Transverse colon (tissue), 4 donors: ENCODE measurements at places on chromosomes 5 and 9. TPM values are rescaled to one million over a fixed set of nuclear protein-coding genes. Genes with fewer than 3 reads are reported as not detected.
A peak's percentile ranks its signal among the peaks of the same experiment; 100 is the strongest.

DNA sequence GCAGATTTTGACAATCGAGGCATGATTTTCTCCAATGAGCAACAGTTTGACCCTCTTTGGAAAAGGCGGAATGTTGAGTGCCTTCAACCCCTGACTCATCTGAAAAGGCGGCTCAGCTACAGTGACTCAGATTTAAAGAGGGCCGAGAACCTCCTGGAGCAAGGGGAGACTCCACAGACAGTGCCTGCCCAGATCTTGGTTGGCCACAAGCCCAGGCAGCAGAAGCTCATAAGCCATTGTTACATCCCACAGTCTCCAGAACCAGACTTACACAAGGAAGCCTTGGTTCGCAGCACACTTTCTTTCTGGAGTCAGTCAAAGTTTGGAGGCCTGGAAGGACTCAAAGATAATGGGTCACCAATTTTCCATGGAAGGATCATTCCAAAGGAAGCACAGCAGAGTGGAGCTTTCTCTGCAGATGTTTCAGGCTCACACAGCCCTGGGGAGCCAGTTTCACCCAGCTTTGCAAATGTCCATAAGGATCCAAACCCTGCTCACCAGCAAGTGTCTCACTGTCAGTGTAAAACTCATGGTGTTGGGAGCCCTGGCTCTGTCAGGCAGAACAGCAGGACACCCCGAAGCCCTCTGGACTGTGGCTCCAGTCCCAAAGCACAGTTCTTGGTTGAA, 13.6 kb downstream of the PTPDC1 start:
- no peak overlapping the region for H3K27ac ChIP-seq
- no peaks in the 10 kb centered on the region for H3K36me3 ChIP-seq

DNA sequence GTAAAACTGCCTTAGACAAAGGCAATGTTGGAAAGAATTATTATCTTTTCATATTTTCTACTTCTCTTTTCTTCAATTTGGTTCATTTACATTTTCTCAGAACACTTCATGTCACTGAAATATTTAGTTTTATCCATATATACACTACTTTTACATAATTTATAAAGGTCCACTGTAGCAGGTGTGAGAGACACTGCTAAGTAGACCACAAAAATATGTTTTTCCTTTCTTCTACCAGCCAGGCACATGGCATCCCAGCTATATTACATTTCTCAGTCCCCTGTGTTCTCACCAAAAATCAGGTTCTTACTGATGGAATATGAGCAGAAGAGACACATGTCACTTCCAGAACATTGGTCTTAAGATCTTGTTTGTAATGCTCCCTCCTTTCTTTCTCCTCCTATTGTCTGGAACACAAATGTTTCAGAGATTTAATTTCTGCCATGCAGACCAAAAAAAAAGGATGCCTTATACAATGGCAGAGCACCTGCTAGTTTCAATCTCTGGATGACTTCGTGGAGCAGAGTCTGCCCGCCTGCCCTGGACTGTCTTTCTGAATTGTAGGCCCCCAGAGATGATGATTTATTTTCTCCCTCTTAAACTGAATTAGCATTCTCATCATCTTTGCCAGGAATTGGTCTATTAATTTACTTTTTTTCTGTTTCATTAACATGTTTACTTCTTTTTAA, 125.4 kb upstream of the ACOT12 start:
- no peaks in the 10 kb centered on the region for H3K36me3 ChIP-seq
- no peak overlapping the region for H3K4me3 ChIP-seq
- no peak overlapping the region for H3K27ac ChIP-seq
- no peaks in the 10 kb centered on the region for H3K27me3 ChIP-seq

GRCh38 chr5:120260651-120261050, 203.4 kb upstream of the PRR16 start:
- no peak overlapping the region for H3K4me3 ChIP-seq
- H3K4me1 ChIP-seq = no peaks in the 10 kb centered on the region
- H3K27me3 ChIP-seq = no peaks in the 10 kb centered on the region
- H3K27ac ChIP-seq = no peak overlapping the region

- no peaks in the 10 kb centered on the region for H3K4me1 ChIP-seq
- no peak for DNase-seq
- no peaks in the 10 kb centered on the region for H3K36me3 ChIP-seq
- no peak overlapping the region for H3K4me3 ChIP-seq
- no peaks in the 10 kb centered on the region for H3K27me3 ChIP-seq
Measured at GRCh38 chr5:132150565-132150964, 77.0 kb downstream of the CSF2 start.

Gene IRF1
- total RNA-seq = 76.0 TPM

Gene KLF4
- 332 TPM for total RNA-seq

- H3K27me3 ChIP-seq = no peaks in the 10 kb centered on the region
- no peaks in the 10 kb centered on the region for H3K4me1 ChIP-seq
- H3K27ac ChIP-seq = no peak overlapping the region
- no peak overlapping the region for H3K4me3 ChIP-seq
Measured at GRCh38 chr9:19699756-19700155, 89.1 kb downstream of the SLC24A2 start.

- no peak for DNase-seq
- no peaks in the 10 kb centered on the region for H3K27me3 ChIP-seq
- no peaks in the 10 kb centered on the region for H3K4me1 ChIP-seq
- H3K4me3 ChIP-seq = no peak overlapping the region
- H3K36me3 ChIP-seq = no peaks in the 10 kb centered on the region
Measured at GRCh38 chr5:56987171-56987570, 35.2 kb upstream of the MIER3 start.

Gene IL33
- 6.0 TPM for total RNA-seq

DNA sequence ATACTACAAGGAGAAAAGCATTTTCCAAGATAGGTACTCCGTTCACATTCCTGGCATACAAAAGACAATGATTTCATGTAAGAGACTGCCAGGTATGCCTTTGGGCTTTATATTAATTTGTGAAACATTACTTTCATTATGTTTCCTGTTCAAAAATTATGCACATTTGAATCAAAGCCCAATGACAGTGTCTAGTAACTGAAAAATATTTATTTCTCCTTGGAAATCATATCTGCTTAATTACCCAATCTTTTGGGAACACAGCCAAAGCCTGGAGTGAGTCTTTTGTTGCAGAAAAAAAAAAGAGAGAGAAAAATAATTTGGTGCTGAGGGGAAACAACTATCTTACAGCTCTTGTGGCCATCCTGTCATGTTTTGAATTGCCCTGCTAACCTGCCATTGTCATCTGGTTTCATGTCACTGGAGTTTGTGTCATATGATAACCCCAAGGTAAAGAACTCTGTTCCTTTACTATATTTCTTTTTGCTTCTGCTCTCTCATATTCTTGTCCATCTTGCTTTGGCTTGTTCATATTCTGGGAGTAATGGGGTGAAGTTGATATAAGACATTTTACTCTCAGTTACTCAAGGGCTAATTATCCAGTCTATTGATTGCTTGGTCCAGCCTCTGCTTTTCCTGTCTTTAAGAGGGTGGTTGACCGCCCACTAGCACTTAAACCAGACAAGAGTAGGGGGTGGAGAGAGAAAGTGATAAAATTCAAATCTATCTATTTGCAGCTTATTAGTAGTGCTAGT, 238.3 kb upstream of the NUDT12 start:
- no peaks in the 10 kb centered on the region for H3K27me3 ChIP-seq

DNA sequence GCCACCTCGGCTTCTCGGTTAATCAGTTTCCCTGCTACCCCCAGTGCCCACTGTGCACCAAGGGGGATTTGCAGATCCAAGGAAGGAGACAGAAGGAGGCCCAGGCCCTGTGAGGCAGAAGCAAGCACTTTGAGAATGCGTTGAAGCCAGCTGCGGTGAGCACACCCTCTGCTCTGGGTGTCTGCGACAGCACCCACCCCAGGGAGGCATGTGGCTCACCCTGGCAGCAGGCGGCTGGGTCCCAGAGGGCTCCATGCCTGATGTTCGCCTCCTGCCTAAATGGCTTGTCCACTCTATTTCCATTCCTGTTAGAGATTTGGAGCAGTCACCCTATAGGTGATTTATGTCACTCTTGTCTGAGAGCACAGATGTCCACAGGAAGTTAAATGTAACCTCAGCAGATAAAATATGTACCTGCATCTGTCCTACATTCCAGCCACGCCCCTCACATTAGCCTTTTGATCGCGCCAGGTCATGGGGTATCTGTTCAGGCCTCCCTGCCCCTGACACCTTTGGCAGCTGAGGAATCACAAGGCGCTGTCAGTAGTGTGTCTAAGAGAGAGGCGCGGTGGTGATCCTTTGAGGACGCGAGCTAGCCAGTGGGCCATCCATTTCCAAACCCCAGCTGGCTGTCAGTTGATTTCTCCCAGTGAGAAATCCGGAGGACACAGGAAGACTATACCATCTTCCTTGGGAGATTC, 28.1 kb downstream of the PTGES2 start:
- DNase-seq = peak; percentile 47
- peak overlapping the region; percentile 91 for H3K27ac ChIP-seq

- H3K4me3 ChIP-seq = no peak overlapping the region
- H3K36me3 ChIP-seq = no peaks in the 10 kb centered on the region
- H3K4me1 ChIP-seq = peaks cover 29% of the 10 kb centered on the region
- DNase-seq = peak; percentile 77
Measured at GRCh38 chr5:157506981-157507780, 47.2 kb downstream of the NIPAL4 start.

- no peak overlapping the region for H3K4me3 ChIP-seq
- H3K4me1 ChIP-seq = no peaks in the 10 kb centered on the region
- no peak for DNase-seq
- no peak overlapping the region for H3K27ac ChIP-seq
- no peaks in the 10 kb centered on the region for H3K36me3 ChIP-seq
Measured at GRCh38 chr9:86983249-86983619, 35.9 kb upstream of the GAS1 start.

- H3K36me3 ChIP-seq = no peaks in the 10 kb centered on the region
- H3K27me3 ChIP-seq = no peaks in the 10 kb centered on the region
- no peak overlapping the region for H3K4me3 ChIP-seq
- no peak overlapping the region for H3K27ac ChIP-seq
- no peaks in the 10 kb centered on the region for H3K4me1 ChIP-seq
- DNase-seq = no peak
Measured at GRCh38 chr5:98066910-98067309, 706.6 kb upstream of the RGMB start.

GRCh38 chr9:31135567-31135966, 1248.9 kb upstream of the ACO1 start:
- H3K4me1 ChIP-seq = no peaks in the 10 kb centered on the region
- H3K27me3 ChIP-seq = no peaks in the 10 kb centered on the region
- H3K4me3 ChIP-seq = no peak overlapping the region
- H3K36me3 ChIP-seq = no peaks in the 10 kb centered on the region
- no peak overlapping the region for H3K27ac ChIP-seq
- no peak for DNase-seq

- no peak overlapping the region for H3K27ac ChIP-seq
- no peaks in the 10 kb centered on the region for H3K27me3 ChIP-seq
- no peak for DNase-seq
- no peak overlapping the region for H3K4me3 ChIP-seq
- no peaks in the 10 kb centered on the region for H3K4me1 ChIP-seq
Measured at GRCh38 chr5:14745753-14746152, 81.2 kb downstream of the OTULIN start.

DNA sequence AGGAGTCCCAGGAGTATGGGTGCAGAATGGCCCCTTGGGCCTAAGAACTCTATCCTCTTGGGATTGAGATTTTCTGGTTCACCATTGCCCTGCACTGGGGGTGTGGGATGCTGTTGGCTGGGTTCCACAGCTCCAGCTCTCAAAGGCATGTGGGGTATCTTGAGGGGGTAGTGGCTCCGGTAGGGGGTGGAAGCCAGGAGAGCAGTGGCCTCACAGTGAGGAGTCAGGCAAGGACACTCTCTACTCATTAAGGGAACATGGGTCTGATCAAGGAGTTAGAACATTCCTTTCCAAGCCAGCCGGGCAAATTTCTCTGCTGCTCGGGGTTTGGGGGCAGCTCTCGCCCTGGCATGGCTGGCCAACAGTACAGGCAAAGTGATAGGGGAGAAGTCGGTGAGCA, 33.0 kb downstream of the LARP1 start:
- peaks cover 19% of the 10 kb centered on the region for H3K4me1 ChIP-seq
- no peak for DNase-seq
- H3K27ac ChIP-seq = no peak overlapping the region
- no peak overlapping the region for H3K4me3 ChIP-seq

DNA sequence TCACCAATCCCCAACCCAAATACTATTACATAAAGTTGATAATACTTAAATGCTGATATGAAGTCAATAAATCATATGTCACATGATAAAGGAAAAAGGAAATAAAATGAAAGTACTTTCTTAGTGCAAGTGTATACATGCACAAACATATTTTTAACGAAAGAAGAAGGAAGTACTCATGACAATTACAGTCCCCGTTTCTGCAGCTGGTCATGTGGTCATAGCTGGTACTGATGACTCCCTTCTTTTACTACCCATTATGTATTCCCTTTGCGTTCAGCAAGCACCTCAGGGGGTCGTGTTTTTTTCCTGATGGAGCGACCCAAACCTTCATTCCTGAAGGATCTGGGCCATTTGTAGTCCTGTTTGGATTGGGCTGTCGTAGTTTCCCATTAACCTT, 27.3 kb downstream of the CENPP start:
- no peaks in the 10 kb centered on the region for H3K27me3 ChIP-seq
- no peak overlapping the region for H3K4me3 ChIP-seq
- no peak for DNase-seq
- peaks cover 18% of the 10 kb centered on the region for H3K4me1 ChIP-seq
- H3K36me3 ChIP-seq = no peaks in the 10 kb centered on the region

DNA sequence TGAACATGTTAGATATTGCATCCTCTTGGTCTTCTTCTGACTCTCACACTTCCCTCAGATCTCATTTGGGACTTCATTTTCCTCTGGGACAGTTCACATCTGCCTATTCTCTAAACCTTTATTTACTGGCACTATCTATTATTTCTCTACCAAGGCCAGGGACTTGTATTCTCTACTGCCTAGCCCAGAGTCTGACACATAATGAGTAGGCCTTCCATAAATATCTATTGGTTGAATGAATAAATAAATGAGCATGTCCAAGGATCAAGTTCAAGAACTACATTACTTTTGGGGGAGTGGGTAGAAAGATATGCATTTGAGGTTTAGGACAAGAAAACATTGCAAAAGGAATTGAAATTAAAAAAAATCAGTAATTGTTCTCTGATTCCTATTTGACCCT, 250.3 kb downstream of the TRIM32 start:
- H3K27ac ChIP-seq = no peak overlapping the region
- H3K4me1 ChIP-seq = no peaks in the 10 kb centered on the region
- no peak overlapping the region for H3K4me3 ChIP-seq
- no peaks in the 10 kb centered on the region for H3K36me3 ChIP-seq

Gene HSD17B4
- total RNA-seq = 202 TPM

- DNase-seq = no peak
- H3K36me3 ChIP-seq = no peaks in the 10 kb centered on the region
- H3K4me3 ChIP-seq = no peak overlapping the region
- peaks cover 4% of the 10 kb centered on the region for H3K27me3 ChIP-seq
- no peaks in the 10 kb centered on the region for H3K4me1 ChIP-seq
Measured at GRCh38 chr5:64666078-64666477, 24.2 kb upstream of the SHISAL2B start.

DNA sequence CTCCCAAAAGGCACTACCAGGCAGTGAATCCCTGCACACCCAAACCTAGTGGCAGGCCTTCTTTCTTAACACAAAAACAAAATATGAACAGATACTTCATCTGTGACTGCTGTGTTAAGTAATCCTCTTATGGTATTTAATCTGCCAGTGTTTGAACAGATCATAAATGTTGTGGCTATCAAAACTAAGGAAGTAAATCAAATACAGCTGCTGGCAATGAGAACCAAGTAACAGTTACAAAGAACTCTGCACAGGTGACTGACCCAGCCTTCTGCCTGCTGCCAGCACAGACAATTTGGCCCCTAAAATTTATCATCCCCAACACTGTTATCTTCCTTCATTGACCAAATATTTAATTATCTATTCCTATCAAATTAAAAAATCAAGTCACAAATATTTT, 78.0 kb downstream of the GNAQ start:
- no peak for DNase-seq
- H3K36me3 ChIP-seq = no peaks in the 10 kb centered on the region
- peak overlapping the region; percentile 50 for H3K27ac ChIP-seq
- H3K27me3 ChIP-seq = no peaks in the 10 kb centered on the region
